Osteoblast (primary cell): ENCODE measurements at places on chromosomes 11 and 22.
A peak's percentile ranks its signal among the peaks of the same experiment; 100 is the strongest.

DNA sequence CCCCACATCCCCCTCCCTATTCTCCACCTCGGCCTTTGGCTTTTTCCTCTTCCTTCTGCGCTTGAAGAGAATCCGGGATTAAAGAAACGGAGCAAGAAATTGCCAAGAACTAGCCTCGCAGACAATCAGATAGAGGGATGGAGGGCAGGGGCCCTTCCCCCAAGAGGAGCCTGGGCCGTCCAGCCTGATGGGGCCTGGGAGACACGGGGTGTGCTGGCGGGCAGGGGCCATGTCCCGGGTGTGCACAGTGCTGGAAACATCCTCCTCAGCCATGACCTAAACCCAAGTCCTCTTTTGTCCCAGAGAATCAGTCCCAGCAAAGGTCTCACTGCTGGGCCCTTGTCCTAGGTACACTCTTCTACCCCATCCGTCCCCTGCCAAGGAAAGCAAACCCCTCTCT is 47.7 kb upstream of the LMO1 start:
- H3K27me3 ChIP-seq = peaks cover 5% of the 10 kb centered on the region
- H3K4me3 ChIP-seq = no peak overlapping the region
- no peaks in the 10 kb centered on the region for H3K4me1 ChIP-seq
- no peak overlapping the region for H3K27ac ChIP-seq

DNA sequence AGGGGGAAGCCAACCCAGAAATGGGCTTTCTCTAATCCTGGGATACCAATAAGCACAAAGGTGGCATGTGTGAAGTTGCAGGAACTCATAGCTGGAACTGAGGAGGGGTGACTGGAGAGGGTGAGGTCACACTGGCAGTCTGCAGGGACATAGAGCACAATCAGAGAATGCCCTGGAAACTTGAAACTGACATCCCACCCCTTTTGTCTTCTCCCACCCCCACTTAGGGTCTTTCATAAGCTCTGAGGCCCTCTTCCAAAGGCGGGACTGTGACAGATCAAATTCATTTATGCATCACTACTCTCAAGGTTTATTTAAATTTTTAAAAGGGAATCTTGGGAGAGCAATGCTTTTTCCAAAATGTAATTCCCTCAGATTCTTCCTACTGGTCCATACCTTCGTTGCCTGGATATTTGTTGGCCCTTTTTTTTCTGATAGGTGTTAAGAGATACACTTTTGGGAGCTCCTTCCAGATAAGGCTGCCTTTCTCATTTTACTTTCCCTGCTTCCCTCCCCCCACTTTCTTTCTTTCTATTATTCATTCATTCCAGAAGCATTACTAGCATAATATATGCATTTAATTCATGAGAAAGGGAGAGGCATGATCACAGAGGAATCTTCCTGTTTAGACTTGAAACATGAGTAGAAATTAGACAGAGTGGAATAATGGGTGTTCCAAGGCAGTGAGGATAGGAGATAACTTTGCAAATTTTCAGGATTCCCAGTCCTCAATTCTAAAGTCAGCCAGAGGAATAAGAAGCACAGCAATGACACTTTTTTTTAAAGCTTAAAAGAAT is 14.8 kb downstream of the OR51E2 start:
- H3K36me3 ChIP-seq = no peaks in the 10 kb centered on the region
- no peak for DNase-seq
- H3K27me3 ChIP-seq = no peaks in the 10 kb centered on the region
- no peak overlapping the region for H3K27ac ChIP-seq
- H3K4me3 ChIP-seq = no peak overlapping the region

DNA sequence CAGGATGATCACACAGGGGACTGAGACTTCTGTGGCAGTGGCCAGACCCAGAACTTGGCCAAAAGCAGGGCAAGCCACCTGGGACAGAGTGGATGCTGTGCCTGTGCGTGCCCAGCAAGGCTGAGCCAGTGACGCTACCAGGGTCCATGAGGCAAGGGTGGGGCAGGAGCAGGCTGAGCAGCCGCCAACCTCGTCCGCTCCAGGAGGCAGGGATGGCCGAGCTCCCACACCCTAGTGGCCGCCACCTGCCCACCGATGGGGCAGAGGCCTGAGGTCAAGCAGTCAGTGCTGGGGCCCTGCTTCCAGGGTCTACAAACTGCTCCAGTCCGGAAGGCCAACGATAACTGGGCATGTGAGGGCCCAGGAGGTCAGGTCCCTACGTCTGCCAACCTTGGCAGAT is 7.3 kb downstream of the KRTAP5-9 start:
- H3K27me3 ChIP-seq = peaks cover 5% of the 10 kb centered on the region
- no peaks in the 10 kb centered on the region for H3K36me3 ChIP-seq
- no peaks in the 10 kb centered on the region for H3K4me1 ChIP-seq
- no peak overlapping the region for H3K27ac ChIP-seq
- H3K4me3 ChIP-seq = no peak overlapping the region

DNA sequence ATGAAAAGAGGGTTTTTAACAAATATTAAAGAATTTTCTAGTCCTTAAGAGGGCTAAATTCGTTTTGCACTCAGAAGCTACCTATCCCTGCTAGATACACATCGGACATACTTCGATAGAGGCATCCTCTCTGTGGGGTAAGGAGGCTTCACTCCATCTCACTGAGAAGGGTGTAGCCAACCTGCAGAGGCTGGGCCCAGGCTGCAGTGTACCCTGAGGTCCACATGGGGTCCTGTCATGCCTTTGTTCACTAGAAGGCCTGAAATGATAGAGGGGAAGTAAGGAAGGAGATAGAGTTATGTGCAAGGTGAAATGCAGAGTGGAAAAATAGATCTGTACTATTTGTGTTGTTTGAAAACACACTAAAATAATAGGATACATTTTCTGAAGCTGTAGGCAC is 45.6 kb downstream of the IGSF9B start:
- H3K4me3 ChIP-seq = no peak overlapping the region
- no peaks in the 10 kb centered on the region for H3K36me3 ChIP-seq
- no peak overlapping the region for H3K27ac ChIP-seq
- no peaks in the 10 kb centered on the region for H3K27me3 ChIP-seq
- DNase-seq = peak; percentile 65
- no peaks in the 10 kb centered on the region for H3K4me1 ChIP-seq

- H3K27ac ChIP-seq = no peak overlapping the region
- H3K27me3 ChIP-seq = no peaks in the 10 kb centered on the region
- no peak for DNase-seq
- peaks cover 15% of the 10 kb centered on the region for H3K36me3 ChIP-seq
- no peak overlapping the region for H3K4me3 ChIP-seq
- H3K4me1 ChIP-seq = peaks cover 2% of the 10 kb centered on the region
Measured at GRCh38 chr11:868802-869201, 26.1 kb downstream of the TSPAN4 start.

GRCh38 chr11:88068848-88069554 is 106.2 kb downstream of the RAB38 start:
- peak; percentile 31 for DNase-seq
- H3K4me1 ChIP-seq = no peaks in the 10 kb centered on the region
- H3K4me3 ChIP-seq = no peak overlapping the region
- no peak overlapping the region for H3K27ac ChIP-seq
- no peaks in the 10 kb centered on the region for H3K27me3 ChIP-seq

DNA sequence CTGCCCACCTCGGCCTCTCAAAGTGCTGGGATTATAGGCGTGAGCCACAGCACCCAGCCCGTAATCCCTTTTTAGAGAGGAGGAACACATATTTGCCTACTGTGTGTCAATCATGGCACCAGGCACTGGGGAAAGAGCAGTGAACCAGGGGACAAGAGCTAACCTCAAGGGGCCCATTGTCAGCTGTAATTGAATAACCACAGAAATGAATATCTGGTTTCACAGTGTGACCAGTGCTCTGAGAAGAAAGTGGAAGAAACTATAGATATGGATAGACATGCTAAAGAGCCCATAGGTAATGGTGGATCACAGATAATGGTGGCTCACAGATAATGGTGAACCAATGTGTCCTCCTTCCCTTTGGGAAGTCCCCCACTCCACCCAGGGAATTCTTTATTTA is 8.6 kb upstream of the KCTD14 start:
- no peak overlapping the region for H3K4me3 ChIP-seq
- peaks cover 4% of the 10 kb centered on the region for H3K4me1 ChIP-seq
- H3K36me3 ChIP-seq = no peaks in the 10 kb centered on the region
- H3K27ac ChIP-seq = no peak overlapping the region

DNA sequence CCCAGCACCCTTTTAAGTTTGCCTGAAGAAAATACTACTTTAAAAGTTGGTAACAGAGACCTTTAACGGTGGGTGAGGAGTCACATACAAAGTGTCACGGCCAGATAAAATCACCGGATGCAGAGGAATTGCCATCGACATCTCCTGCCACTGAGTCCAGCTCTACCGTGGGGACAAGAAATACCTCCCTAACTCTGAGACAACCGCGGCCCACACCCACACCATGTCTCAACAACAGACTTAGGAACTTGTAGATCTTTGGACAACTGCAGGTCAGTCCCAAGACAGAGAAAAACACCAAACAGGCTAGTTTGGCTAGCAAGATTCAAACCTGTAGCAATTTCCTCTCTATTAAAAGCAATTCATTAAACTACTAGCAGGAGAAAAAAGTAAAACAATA is 669 bp downstream of the ETS1 start:
- no peak for DNase-seq
- H3K4me3 ChIP-seq = no peak overlapping the region
- H3K36me3 ChIP-seq = no peaks in the 10 kb centered on the region
- H3K27ac ChIP-seq = no peak overlapping the region
- H3K4me1 ChIP-seq = peaks cover 13% of the 10 kb centered on the region
- peaks cover 51% of the 10 kb centered on the region for H3K27me3 ChIP-seq

DNA sequence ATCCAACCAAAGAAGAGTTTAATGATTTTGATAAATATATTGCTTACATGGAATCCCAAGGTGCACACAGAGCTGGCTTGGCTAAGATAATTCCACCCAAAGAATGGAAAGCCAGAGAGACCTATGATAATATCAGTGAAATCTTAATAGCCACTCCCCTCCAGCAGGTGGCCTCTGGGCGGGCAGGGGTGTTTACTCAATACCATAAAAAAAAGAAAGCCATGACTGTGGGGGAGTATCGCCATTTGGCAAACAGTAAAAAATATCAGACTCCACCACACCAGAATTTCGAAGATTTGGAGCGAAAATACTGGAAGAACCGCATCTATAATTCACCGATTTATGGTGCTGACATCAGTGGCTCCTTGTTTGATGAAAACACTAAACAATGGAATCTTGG is 23.9 kb downstream of the KDM4D start:
- no peaks in the 10 kb centered on the region for H3K36me3 ChIP-seq
- no peak overlapping the region for H3K4me3 ChIP-seq
- no peaks in the 10 kb centered on the region for H3K27me3 ChIP-seq
- no peak overlapping the region for H3K27ac ChIP-seq

DNA sequence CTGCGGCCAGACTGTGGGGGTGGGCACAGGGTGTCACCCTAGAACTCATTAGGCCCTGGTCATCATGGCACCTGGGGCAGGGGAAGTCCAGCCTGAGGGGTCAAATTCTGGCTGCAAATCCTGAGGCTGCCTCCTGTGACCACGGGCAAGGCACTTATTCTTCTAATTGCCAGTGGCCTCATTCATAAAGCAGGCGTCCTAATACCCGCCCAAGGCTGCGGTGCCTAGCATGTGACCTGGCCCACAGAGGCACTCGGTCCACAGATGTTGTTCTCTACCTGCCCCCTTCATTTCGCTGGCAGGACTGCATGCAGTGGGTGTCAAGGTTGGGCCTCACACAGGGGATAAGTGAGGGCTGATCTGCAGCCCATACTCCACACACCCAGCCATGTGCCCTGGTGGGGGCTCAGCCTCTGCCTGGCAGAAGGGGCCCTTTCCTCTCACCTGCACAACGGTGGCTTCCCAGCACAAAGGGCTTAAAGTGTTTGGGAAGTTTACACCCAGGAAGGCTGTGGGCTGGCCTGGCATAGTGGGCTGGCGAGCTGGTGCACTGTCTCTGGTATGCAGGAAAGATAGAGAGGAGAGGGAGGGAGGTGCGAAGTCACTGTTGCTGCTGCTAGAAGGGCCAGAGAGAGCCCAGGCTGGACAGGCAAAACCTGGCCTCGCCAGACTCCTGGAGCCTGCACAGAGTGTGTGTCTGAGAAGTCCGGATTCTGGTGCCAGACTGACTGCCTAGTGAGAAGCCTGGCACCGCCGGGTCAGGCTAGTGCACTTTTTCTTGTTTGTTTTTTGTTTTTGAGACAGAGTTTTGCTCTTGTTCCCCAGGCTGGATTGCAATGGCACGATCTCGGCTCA is 3.2 kb downstream of the MPST start:
- H3K27ac ChIP-seq = no peak overlapping the region
- peaks cover 12% of the 10 kb centered on the region for H3K4me1 ChIP-seq
- peak; percentile 78 for DNase-seq
- no peaks in the 10 kb centered on the region for H3K27me3 ChIP-seq
- H3K4me3 ChIP-seq = no peak overlapping the region

GRCh38 chr11:130601764-130602460 is 153.5 kb downstream of the ADAMTS15 start:
- H3K36me3 ChIP-seq = no peaks in the 10 kb centered on the region
- H3K4me1 ChIP-seq = peaks cover 16% of the 10 kb centered on the region
- no peak overlapping the region for H3K27ac ChIP-seq
- H3K27me3 ChIP-seq = no peaks in the 10 kb centered on the region
- no peak for DNase-seq

DNA sequence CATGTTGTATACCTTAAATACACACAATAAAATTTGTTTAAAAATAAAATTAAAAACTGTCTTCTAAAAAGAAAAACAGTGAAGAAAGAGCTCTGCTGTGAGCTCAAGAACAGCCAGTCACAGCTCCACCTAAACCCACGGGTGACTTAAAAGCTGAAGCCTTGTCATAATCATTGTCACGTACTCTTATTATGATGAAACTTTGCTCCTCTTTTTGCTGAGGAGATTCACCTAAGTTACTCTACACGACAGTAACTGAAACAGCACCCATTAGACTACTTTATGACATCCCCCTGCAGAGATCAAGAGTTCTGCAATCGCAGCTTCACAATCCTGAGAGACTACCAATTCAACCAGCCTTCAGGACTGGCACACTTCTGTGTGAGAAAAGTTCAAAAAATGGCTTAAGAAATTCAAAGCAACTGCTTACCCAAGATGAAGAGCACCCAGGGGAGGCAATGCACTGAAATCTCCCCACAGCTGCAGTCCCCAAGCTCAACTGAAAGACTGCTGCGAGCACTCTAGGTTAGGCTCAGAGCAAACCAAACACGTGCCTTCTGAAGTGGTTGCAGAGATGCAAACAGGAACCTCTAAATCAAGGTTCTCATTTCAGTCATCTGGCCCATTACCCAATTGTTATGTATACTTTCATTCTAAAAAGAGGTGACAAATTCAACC is at the start of gene JAML:
JAML (minus strand) TSS at position 501 of the 678 bp plus-strand sequence. CDS start 10,145 bp downstream, outside the sequence.
- no peak for DNase-seq
- H3K4me1 ChIP-seq = no peaks in the 10 kb centered on the region
- H3K36me3 ChIP-seq = no peaks in the 10 kb centered on the region
- no peak within 1 kb of the TSS for H3K4me3 ChIP-seq
- peaks cover 21% of the 10 kb centered on the region for H3K27me3 ChIP-seq
